ENCODE measurements at places on chromosomes 2 and 18.

- no peak for DNase-seq
Observed at GRCh38 chr2:122799391-122799790, 1043.9 kb downstream of the TSN start.

DNA sequence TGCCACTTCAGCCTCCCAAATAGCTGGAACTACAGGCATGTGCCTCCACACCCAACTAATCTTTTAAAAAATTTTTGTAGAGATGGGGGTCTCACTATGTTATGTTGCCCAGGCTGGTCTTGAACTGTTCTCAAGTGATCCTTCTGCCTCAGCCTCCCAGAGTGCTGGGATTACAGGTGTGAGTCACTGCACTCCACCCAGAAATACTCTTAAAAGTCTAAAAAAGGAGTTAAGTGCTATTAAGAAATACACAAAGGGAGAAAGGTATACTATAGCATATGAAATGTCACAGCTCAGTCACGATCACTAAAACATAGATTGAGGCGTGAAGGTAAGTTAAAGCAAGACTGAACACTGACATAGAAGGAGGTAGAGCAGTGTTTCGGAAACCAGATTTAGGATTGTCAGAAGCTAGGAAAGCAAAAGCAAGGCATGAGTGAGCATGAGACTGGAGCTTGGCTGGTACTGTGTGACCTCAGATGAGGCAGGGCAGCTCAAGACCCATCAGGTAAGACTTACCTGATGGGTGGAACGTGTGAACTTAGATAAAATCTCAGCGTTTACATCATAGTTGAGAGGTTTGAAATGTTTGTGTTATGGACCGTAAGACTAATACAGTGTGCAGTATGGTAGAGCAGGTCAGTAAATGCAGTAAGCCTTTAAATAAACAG is 9.2 kb downstream of the CCNYL1 start:
- DNase-seq: no peak

- no peak for DNase-seq
Observed at GRCh38 chr2:102059151-102059550, 67.4 kb downstream of the IL1R2 start.

DNA sequence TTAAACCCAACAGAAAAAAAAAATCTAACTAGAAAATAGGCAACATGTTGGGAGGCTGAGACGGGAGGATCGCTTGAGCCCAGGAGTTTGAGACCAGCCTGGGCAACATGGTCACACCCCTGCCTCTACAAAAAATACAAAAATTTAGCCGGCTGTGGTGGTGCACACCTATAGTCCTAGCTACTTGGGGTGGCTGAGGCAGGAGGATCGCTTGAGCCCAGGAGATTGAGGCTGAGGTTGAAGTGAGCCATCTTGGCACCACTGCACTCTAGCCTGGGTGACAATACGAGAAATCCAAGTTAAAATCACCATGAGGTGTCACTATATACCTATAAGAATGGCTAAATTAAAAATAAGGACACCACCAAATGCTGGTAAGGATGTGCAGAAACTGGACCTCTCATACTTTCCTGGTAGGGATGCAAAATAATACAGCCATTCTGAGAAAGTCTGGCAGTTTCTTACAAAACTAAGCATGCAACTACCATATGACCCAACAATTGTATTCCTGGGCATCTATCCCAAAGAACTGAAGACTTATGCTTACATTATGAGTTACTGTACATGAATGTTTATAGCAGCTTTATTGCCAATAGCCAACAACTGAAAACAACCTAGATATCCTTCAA is 2.2 kb downstream of the SEPTIN10 start:
- DNase-seq: no peak

DNA sequence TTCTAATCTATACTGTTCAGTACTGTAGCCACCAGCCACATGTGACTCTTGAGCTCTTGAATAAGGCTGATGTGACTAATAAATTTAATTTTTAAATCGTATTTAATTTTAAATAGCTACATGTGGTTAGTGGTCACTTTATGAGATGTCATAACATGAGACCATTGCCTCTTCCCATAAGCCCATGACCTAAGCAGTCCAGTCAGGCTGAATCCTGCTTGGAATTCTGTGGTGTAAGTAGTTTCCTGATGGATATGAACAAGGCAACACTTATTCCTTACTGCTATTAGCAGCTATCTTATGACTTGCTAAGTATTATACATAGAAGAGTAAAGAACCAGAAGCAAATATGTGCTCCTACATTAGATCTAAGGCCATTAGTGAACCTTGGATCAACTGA is 150.0 kb downstream of the DIS3L2 start:
- DNase-seq: no peak

GRCh38 chr18:50073319-50073718 is 121.6 kb downstream of the MYO5B start:
- DNase-seq: no peak

DNA sequence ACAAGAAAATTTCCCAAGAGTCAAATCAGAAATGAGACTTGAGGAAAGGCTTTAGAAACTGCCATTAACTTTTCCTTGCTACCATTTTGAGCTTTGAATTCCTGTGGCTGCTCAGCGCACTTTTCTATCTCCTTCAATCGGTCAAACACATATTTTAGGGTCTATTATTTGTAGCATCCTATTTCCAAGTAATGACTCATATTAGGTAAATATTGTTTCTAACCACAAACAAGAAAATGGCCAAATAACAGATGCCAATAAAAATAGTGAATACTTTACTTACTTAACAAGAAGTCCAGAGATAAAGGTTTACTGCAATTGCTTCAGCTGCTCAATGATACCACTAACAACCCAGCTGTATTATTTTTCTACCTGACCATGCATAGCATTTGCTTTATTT is 29.7 kb upstream of the CCDC178 start:
- no peak for DNase-seq

DNA sequence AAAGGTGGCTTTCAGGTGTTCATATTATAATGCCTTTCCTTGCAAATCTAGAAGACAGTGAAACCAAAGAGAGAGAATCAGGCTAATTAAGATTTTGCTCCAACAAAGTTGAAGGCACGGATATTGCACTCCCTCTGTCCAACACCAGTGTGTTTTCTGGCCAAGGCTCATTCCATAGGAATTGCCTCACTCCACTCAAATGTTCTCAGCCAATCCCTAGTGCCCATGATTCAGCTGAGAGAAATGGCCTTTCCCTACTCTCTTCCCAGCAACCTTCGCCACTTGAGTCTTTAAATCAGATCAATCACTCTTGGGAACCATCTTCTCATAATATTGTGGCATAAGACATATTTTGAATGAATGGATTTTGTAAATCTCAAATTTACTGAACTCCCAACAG is 768.2 kb upstream of the ACVR2A start:
- no peak for DNase-seq

DNA sequence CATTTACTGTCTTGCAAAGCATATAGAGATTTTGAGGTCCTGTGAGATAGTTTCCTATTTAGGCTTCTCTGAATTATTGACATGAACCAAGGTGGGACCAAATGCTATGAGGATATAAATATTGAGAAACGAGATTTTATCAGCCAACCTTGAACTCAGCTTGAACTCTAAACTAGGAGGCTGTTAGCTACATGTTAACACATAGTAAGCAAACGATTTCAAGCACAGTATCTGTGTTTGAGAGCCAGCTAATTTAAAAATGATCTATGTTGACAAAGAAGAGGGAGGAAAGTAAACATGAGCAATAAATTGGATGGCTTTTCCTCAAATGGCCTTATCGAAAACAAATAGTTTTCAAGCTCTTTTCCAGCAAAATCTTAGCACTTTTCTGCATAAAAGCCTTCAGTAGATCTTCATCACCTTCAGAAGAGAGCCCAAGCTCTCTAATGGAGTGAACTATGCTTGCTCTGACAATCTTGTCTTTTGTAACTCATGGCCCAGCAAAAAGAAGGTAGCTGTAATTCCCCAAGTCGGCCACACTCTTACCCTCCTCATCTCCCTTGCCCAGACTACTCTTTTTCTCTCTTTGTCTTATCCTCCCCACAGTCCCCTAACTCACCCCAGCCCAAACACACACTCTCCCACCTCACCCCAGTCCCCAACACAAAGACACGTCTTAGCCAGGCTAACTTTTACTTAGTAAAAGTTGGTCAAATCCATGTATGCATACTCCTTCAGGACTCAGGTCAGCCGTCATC is 14.7 kb downstream of the CD28 start:
- DNase-seq: no peak

- peak; percentile 44 for DNase-seq
Observed at GRCh38 chr2:101766337-101766736, 68.8 kb downstream of the MAP4K4 start.

GRCh38 chr18:42196651-42197050 is 241.6 kb downstream of the PIK3C3 start:
- DNase-seq: no peak

DNA sequence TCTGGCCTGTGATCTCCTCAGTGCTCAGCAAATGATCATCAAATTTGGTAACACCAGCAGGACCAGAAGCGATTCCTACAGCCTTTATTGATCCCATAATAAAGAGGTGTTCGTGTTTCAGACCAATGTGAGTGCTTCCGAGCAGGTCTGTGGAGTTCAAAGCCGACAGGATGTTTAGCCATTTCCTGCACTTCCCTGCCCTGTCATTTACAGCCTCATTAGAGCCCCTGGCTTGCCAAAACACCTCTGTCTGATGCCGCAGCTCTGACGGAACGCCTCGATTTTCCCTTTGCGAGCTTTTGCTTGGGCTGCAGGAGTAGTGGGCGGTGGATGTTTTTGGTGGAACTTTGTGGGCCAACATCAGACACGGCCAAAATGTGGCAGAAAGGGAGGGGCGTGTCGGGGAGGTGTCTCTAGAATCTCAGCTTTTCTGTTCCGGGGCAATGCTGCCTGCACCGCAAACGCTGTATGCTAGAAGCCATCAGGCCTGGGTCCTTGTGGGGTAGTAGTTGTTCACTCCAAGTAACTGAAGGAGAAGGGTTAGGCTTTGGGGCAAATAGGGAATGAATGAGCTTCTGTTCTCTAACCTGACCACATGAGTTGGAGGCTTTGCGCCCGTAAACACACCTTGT is 26.1 kb upstream of the INHBB start:
- no peak for DNase-seq

GRCh38 chr2:159449504-159450124 is 163.1 kb upstream of the WDSUB1 start:
- DNase-seq: no peak

DNA sequence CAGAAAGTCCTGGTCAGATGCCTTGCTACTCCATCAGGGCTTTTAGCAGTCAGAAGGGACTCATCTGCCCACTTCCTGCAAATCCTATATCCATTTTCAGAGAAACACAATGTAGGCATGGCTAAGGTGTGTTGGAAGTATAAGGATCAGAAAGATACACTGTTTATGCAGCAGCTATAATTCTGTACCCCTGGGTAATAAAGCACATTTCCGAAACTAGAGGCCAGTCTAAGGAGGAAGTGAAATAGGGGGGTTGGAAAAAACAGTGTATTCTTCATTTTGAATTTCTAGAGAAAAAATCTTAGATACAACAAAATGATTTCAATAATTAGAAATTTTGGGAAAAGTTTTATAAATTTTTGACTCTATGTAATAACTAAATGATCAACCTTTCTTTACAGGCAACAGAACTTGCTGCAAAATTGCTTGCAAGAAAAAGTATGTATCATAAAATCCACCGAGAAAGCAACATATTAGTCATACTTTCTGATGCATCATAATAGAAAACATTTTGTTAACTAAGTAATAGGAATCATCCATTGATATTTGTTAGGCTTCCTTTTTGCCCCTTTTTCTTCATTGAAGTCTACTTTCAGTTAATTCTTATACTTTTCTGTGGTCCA is 47.4 kb downstream of the FSIP2 start:
- DNase-seq: no peak

DNA sequence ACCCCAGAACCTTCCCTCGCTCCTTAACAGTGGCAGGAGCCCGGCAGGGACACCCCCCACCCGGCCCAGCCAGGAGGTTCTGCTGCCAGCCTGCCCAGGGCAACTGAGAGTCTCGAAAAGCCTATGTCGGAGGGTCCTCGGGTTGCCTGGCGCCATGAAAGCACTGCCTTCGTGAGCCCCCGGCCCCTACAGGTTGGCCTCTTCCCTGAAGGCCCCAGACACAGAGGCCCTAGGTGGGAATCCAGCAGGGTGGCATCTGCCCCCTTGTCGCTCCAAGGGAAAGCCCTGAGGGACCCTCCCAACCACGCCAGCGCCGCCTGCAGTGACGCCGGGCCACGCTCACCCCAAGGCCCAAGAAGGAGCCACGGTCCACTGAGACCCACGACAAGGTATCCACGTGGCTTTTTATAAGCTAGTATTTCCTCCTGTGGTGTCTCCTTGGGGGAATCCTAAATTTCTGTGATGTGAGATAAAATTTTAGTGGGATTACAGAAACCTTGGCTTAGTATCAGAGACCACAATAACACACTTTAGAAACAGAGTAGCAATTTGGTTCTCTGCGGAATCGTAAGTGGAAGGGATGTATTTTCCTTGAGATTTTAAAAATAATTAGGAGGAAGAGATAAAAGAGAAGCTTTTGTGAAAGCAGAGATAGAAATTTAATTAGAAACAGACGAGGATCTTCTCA is 138.9 kb downstream of the HDAC4 start:
- DNase-seq: no peak

DNA sequence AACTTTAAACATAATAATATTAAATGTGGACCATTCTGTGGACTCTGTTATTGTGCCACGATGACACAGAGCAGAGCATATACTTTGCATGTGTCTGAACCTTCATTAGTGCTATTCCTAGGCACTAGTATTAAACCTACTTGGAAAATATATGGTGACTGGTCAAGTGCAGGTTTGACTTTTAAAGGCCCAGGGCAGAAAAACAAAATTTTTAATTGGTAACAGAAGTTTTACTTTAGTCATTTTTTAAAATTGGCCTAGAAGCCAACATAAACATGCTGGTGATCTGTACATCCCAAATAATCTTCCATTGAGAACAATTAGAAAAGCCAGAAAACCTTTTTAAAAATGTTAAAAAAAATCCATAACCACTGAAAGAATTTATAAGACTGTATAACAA is 16.6 kb downstream of the LDAH start:
- DNase-seq: no peak

GRCh38 chr2:48715956-48716355 is 39.6 kb downstream of the LHCGR start:
- DNase-seq: no peak

Measured in B cell (primary cell).